ENCODE measurements at places on chromosomes 5 and 9.

DNA sequence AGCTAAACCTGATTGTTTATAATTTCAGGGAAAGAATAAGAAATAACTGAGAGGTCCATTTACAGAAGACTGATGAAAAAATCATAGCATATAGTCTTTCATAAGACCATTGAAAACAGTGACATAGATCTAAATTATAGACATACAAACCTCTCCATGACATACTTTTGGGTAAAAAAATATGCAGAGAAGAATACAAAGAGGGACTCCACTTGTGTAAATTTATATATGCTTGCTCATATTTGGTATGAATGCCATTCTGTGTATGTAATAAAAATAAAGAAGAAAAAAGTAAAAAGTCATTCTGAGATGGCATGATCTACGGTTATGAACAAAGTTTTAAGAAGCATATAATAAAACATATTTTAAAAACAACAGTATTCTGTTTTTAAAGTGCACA, 310.7 kb downstream of the ASTN2 start:
- DNase-seq, result no peak

GRCh38 chr5:142179776-142180387, 71.3 kb downstream of the NDFIP1 start:
- DNase-seq, result no peak

GRCh38 chr5:173452119-173452905, 124.1 kb upstream of the STC2 start:
- DNase-seq, result no peak

- no peak for DNase-seq
Observed at GRCh38 chr5:32598997-32599549, 13.7 kb downstream of the SUB1 start.

GRCh38 chr9:6816581-6816980, 58.8 kb downstream of the KDM4C start:
- DNase-seq, result no peak

- DNase-seq, result peak; percentile 58
Observed at GRCh38 chr5:147578228-147579024, 68.6 kb upstream of the DPYSL3 start.

- no peak for DNase-seq
Observed at GRCh38 chr5:102920762-102921161, 165.7 kb downstream of the PAM start.

GRCh38 chr5:133129289-133129688, 77.5 kb downstream of the HSPA4 start:
- DNase-seq, result no peak

GRCh38 chr9:128091144-128091543, 23.1 kb downstream of the SLC25A25 start:
- peak; percentile 93 for DNase-seq

- no peak for DNase-seq
Observed at GRCh38 chr5:179430193-179431175, 85.2 kb upstream of the ADAMTS2 start.

DNA sequence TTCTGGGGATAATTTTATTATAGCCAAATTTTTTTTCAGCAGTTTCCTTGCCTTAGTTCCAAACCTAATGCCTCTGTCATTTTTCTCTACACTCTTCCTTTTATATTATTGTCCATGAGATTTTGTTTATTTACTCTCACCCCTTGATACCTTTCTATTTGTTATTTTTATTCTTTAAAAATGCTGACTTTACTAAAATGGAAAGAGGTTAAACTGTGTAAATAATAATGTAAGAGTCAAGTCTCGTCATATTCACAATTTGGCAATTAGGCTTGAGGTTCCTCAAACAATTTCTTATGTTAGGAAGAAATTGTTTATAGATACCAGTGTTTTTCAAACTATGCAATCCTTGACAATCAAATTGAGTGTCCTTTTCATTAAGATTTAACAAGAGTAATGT, 428.6 kb upstream of the CDH9 start:
- no peak for DNase-seq

DNA sequence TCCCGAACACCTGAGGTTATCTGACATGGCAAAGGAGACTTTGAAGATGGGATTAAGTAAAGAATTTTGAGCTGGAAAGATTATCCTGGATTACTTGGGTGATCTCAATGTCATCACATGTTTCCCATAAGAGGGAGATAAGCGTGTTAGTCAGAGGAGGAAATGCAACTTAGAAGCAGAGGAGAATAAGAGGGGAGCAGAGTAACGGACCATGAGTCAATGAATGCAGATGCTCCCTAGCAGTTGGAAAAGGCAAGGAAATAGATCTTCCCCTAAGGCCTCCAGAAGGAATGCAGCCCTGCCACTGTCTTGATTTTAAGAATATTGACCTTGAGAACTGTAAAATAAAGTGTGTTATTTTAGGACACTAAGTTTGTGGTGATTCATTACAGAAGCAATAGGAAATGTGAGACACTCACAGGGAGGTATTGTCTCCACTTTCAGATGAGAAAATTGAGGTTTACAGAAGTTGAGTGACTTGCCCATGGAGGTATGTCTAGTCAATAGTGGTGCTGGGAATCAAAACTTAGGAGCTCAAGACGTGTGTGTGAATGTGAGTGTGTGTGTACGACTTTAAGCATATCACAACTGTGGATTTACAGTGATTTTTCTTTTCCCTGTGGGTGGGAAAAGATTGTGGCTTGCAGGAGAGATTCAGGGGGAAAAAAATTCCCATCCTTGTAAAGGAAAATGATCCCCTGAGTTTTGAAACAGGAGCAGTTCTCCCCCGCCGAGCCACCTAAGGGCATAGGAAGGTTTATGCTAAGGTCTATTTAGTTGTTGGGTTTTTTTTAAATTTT, 125.3 kb downstream of the TRIM32 start:
- DNase-seq, result no peak

DNA sequence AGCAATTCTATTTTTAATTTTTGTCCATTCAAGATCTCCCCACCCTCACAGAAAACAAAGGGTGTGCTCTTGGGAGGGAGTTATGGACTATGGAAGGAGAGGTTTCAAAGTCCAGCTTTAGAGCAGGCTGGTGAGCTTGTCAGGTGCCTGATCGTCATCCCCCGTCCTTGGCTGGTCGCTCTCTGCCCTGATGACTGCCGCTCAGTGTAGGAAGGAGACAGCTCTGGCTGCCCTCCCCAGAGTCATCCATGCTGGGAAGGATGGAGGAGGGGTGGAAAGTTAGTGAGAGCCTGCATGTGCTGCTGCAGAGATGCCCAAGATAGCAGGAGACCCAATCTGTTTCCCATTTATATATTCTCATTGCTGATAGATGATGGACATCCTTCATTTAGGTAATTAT, 96.6 kb downstream of the NLN start:
- no peak for DNase-seq

DNA sequence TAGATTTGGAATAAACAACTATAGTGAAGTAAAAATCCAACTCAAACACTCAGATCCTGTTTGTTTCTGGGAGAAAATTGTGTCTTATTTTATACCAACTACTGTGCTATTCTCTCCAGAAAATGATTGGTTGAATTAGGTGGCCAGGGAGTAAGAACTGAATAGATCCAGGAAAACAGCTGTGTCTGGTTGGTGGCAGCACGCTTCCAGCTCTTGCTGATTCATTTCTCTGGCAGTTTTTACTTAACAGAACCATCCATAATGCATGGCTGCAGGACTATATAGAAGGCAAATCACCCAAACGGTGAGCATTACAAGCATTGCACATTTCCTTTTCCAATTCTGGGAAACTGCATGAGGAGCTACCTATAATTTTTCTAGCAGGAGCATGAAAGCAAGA, 29.5 kb downstream of the DMAC1 start:
- no peak for DNase-seq

DNA sequence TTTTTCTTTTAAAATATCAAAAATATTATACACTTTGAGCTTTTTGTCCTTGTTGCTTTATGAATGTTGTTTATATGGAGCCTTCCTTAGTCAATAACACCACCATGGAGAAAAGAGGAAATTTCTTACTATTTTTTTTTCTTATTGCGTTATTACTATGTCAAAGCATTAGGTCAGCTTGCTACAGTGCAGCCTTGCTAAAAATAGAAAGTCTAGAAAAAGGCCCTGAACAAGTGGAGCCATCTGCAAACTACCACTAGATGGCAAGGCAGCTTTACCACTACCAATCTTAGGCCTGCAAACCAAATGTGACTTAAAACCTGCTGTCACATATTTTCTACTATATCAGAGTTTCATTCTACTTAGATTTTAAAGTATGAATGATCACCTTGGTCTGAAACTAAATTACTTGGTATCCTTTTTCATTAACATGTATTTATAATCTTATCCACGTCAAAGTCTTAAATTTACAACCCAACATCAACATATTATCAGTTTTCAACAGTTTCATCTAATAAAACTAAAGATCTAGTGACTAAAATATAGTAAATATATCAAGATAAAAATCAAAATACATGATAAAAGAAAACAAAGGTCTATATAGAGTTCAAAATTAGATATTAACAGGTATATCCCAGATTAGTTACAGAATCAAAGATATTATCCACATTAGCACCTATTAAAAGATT, 113.1 kb upstream of the ACOT12 start:
- DNase-seq, result peak; percentile 80

GRCh38 chr5:76299592-76299991, 103.5 kb upstream of the IQGAP2 start:
- no peak for DNase-seq

DNA sequence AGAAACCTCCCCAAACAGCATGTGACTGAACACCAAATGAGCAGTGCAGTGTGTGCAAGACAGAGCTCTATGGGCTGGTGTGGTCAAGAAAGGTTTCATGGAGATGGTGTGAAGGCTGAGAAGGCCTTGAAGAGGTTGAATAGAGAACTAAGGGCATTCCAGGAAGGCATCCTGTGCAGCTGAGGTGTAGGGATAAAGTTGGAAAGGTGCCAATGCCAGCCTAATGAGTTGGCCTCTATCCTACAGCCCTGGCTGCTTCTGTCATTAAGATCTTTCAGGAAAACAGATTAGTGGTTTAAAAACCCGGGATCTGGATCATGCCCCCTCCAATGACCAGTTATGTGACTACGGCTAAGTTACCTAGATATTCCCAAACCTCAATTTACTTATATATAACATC, 4.0 kb downstream of the HDAC3 start:
- DNase-seq, result no peak

DNA sequence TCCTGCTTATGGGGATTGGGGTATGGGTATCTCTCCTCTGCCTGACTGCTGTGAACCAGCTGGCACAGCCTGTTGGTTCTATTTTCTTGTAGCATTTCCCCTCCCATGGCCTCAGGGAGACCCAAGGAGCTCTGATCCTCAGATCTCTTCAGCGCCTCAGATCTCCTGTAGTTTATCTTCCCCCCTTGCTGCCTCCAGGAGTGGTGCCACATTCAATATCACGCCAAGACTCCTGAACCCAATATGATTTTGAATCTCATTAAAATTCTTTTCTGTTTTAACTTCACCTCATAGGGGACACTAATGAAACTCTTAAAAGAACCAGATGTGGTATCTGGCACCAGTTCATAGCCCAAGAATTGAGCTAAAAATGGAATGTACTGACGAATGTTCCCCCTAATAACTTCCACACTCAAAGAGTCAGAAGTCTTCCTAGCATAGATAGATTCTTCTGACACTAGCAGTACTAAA, 59.6 kb upstream of the LIFR start:
- DNase-seq, result no peak

DNA sequence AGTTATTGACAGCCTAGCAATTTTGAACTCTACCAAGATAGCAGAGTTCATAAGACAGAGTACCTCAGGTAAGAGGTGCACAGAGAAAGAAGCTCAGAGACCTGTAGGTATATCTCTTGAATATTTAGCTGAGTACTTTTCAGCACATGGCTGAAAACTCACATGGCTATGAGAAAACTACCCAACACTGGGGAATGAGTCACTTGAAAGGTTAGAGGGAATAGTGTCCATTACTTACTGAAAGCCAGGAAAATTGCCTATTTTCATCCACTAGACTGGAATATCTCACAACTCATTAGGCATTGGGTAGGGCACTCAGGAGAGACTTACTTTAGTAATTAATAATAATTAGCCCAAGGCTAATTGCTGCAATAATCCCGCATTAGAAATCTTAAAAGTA, 8.3 kb downstream of the TSLP start:
- no peak for DNase-seq

DNA sequence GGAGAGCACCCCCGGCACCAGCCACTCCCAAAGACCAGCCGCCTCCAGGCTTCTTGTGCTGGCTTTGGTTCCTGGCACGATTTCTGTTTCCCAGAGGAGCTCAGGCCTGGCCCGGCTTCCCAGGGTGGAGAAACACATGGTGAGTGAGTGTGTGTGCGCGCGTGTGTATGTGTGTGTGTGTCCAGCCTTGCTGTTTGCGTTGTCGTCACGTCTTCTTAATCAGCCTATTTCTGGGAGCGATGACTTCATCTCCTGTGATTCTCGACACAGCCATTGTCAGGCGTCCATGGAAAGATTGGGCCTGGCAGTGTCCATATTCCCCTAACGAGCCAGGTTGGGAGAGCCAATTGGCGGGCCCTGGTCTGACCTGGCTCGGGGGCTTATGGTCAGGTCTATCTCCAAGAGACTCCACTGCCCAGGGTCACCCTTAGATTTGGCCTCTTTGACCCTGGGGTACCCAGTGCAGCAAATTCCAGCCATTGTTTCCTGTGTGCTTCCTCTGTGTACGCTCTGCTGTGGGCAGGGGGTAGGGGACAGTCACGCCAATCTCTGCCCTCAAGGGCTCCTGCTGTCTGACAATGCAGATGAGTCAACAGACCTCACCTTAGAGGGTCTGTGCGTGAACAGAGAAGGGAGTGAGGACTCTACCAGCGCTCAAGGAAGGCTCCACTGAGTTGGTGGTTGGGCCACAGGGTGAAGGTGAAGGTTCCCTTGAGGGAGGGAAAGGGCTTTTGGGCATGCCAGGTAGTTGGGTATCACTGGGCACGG, 73.8 kb downstream of the DAB2IP start:
- DNase-seq, result no peak

- DNase-seq, result peak; percentile 26
Observed at GRCh38 chr9:94014066-94014654, 59.0 kb upstream of the BARX1 start.

DNA sequence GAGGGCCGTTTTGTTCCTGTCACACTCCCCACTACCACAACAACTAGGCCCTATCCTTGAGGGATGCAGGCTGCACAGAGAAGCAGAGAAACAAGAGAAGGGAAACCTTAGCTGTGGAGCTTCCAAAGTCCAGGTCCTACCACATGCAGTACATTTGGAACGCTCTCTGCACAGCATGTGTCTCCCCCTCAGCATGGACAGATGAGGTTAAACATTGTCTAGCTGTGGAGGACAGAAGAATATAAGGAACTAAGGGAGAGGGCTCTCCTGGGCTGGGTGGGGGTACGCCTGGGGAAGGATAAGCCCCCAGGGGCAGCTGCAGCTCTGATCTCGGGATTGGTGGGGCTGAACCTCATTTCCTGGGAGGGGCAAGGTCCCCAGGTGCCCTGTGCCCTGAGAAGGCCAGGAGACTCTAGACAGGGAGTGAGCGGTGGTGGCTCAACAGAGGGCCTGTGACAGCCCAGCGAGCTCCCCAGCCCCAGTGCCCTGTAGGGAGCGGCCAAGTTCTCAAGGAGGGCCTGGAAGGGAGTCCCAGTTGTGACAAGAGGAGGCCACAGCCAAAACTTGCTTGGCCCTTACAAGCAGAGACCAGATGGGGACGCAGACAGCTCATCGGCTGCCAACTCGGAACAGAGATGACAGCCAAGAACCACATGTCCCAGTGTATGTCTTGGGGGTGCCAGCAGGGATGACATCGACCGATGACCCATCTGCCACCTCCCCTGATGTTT, 30.1 kb downstream of the TSPAN17 start:
- DNase-seq, result no peak
